ENCODE measurements at places on chromosomes 12 and 14.

- no peak for DNase-seq
Measured at GRCh38 chr12:56634242-56634836, 4.2 kb upstream of the BAZ2A start.

DNA sequence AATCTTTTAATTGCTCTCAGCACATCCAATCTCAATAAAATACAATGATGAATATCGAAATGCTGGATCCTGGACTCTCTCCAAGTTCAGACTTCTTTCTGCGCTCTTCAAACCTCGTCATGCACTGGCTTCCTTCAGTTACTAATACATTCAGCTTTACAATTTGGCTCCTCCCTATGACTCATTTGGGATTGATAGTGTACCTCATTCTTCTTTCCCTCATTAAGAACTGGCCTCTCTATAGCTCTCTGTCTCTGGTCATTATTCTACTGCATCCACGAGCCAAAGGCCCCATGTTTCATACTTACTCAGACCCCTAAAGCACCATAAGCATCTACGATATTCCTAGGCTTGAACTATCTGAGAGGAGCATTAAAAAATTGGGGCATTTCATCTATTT lies 4.9 kb downstream of the TSPAN8 start:
- DNase-seq: no peak

- DNase-seq: no peak
Measured at GRCh38 chr12:77754086-77754485, 76.6 kb upstream of the NAV3 start.

GRCh38 chr12:117571321-117571720 lies 209.9 kb upstream of the NOS1 start:
- DNase-seq: no peak

DNA sequence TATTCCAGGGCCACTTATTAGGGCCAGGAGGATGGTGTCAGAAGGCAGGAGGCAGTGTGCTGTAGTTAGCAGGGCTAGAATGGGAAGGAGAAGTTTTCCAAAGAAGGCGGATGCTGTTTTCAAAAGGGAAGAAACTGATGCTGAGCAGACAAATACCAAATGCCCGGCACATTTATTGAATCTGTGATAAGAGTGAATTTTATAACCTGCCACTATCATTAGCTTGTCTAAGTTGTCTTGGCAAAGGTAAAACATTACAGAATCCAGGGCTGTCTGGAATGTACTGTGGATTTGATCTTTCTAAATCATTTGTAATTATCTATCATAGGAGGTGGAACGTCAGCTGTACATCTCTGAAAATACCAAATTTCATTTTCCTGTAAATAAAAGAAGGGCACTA lies 40.8 kb downstream of the NDUFA12 start:
- no peak for DNase-seq

DNA sequence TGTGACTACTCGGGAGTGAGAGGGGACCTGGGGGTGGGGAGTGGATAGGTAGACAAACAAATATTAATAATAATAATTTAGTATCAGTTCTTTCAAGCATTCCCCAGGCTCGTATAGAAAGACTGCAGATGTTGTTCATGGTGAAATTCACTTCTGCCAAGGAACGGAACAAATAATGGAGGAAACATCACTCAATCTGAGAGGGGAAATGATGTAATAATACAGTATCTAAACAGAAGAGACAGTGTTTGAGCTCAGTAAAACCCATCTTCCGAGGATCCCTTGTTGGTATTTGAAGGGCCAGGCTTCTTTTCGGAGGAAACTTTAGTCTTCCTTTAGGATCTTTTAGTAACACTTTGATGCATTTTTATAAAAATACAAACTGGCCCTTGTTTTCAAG lies 114.2 kb downstream of the KCNK10 start:
- DNase-seq: no peak

DNA sequence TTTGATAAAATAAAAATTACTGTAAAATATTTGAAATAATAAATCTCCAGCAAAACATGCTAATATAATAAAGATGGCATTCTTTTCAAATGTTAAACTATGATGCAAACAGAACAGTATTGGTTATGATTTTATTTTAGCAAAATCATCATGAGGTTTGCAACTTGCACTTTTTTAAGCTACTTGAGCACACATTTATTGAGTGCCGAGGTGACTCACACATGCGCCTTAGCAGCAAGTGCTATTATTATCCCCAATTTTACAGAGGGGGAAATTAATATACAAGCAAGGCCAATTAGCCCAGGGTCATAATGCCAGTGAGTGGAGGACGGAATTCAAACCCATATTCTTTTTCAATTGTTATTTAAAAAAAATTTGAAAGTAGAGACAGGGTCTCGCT lies 7.3 kb downstream of the DYRK4 start:
- DNase-seq: no peak

GRCh38 chr14:90809530-90810312 lies 6.5 kb downstream of the TTC7B start:
- no peak for DNase-seq

- DNase-seq: no peak
Measured at GRCh38 chr12:110289044-110289710, 8.1 kb downstream of the ATP2A2 start.

Measured in memory B cell (primary cell).